ENCODE measurements at places on chromosomes 1 and 21. TPM values are rescaled to one million over a fixed set of nuclear protein-coding genes. Genes with fewer than 3 reads are reported as not detected.

- no peak for DNase-seq
Observed at GRCh38 chr1:107378426-107378825, 237.6 kb downstream of the NTNG1 start.

- no peak for DNase-seq
Observed at GRCh38 chr1:99756598-99756997, 9.8 kb downstream of the FRRS1 start.

DNA sequence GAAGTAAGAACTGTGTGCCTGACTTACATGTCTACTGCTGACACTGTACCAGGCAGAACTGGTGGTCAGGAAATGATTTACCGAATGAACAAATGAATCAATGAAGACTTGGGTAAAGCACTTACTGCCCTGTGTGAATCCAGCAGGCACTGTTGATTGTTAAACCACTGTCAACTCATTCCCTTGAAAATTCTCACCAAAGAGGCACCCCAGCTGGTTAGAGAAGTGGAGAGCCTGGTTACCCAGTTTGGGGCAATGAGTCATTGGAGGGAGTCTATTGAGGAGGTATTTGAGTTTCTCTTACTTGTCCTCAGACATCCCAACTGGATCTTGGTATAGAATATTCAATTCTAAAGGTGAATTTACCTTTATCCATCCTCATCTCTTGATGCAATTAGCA is 34.2 kb downstream of the JUN start:
- DNase-seq, result no peak

DNA sequence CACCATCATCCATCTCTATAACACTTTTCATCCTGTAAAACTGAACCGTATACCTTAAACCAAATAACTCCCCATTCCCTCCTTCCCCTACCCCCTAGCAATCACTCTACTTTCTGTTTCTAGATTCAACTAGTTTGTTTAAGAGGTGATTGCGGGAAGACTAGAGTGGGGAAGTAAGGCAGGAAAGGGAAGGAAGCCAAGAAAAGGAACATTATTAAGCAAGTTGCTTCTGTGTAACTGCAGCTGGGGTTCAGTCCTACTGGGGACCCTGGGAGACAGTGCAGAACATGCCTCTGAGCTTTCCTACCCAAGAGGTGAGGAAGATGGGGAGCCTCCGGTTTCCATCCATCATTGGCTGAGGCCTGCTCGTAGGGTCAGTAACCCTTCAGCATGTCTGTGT is 28.9 kb upstream of the H3-3A start:
- DNase-seq, result no peak

GRCh38 chr1:103129255-103129654 is 20.9 kb upstream of the COL11A1 start:
- DNase-seq, result no peak

- DNase-seq, result no peak
Observed at GRCh38 chr1:212752252-212752933, 39.2 kb downstream of the NSL1 start.

DNA sequence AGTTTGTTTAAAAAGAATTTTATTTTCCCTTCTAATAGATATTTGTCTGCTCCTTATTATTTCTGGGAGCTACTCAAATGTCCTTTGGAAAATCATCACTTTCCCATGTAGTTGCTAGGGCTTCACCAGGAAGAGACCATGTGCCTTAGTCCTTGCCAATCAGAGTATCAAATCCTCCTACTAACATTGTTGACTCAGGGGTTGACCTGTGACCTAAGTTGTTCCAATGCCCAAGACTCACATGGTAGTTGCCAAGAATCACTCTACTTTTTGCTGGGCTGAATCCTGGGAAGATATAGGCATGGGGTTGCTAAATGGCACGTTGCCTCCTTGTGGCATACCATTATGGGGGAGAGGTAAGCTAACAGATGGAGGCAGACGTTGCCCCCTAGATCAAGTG is 58.2 kb upstream of the FOXD3 start:
- no peak for DNase-seq

DNA sequence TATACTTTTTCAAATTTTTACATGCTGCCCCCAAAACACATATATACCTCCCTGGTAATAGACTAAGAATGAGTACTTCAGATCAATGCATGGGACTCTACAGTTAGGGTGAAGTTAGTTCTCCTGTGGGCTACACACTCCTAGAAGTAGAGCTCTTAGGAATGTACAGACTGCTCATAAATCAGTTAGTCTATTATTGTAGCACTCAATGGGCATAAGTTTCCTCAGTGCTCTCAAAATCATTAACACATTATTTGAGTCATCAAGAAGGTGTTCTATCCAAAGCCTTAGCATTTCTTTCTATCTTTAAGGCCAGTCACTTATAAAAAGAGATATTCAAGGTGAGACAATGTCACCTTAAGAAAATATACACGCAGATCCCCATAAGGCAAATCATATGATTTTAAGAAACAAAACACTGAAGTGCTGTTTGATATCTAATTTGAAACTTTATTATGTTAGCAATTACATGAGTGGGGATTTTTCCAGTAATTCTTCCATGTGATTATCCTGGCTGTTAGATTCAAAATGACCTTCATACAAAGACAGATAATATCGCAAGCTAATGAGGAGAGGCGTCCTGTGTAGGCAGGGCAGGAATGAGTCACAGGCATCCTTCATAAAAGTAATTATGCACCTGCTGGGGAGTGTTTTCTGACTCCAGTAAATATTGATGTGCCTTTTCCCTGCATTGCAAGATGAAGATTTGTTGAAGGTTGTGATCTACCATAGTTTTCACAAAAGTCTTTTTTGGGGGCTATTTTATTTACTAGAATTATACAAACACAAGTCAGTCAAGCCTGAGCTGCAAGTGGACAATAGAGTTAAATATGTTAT is 167.2 kb upstream of the ATP1B1 start:
- no peak for DNase-seq

- DNase-seq, result no peak
Observed at GRCh38 chr1:198908995-198909394, 270.2 kb downstream of the PTPRC start.

DNA sequence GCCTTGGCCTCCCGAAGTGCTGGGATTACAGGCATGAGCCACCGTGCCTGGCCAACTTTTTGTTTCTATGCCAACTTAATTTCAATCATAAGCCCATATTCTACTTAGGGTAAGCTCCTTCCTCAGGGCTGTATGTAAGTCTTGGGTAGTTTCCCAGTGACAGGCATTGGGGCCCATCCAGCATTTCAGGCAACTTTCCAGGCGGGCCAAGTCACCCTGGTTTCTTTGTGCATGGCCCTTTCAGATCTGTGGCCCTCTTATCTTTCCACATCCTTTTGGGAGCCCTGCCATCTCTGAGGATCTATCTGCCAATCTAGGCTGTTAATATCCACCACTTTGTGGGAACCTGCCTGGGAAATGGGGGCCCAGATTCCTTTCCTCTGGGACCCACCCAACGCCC is 58.7 kb downstream of the TNN start:
- no peak for DNase-seq

DNA sequence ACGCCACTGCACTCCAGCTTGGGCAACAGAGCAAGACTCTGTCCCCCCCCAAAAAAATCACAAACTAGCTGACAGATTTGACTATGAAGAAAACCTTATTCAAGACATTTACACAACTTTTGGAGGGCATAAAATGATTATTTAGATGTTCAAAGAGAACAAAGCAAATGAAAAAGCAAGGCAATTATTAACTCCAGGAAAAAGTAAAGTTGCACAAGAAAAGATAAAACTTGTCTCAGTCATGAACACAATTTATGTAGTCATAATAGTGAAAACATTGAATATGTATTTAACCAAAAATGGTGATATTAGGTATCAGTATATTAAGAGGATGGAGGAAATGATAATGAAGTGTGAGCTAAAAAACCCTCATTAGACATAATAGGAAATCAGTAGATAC is 11.9 kb upstream of the TARDBP start:
- DNase-seq, result no peak

- no peak for DNase-seq
Observed at GRCh38 chr1:65959896-65960567, 167.3 kb downstream of the PDE4B start.

GRCh38 chr1:28646040-28646439 is 2.4 kb upstream of the RNU11 start:
- no peak for DNase-seq

- DNase-seq, result no peak
Observed at GRCh38 chr1:68620571-68620970, 123.7 kb upstream of the DEPDC1 start.

GRCh38 chr1:206873603-206874188 is 8.3 kb downstream of the IL20 start:
- DNase-seq, result no peak

- DNase-seq, result no peak
Observed at GRCh38 chr1:201172999-201173610, 17.5 kb upstream of the IGFN1 start.

GRCh38 chr1:230737622-230738262 is 9.4 kb upstream of the CAPN9 start:
- DNase-seq, result no peak

DNA sequence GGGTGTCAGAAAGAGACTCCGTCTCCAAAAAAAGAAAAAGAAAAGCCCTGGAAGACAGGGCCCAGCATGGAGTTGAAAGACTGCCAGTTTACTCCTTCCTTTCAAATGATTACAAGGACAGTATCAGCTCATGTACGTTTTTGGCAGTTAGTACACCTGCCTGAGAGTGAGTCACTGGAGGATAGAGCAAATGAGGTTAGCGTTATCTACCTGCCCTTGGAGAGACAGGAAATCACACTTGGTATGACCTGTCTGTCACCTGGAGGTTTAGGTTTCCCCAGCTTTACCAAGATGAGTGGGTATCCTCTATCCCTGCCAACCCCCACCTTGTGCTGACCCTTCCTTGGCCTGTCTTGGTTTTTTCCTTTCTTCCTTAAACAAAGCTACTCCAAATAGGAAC is 96.8 kb upstream of the BMP8A start:
- no peak for DNase-seq

DNA sequence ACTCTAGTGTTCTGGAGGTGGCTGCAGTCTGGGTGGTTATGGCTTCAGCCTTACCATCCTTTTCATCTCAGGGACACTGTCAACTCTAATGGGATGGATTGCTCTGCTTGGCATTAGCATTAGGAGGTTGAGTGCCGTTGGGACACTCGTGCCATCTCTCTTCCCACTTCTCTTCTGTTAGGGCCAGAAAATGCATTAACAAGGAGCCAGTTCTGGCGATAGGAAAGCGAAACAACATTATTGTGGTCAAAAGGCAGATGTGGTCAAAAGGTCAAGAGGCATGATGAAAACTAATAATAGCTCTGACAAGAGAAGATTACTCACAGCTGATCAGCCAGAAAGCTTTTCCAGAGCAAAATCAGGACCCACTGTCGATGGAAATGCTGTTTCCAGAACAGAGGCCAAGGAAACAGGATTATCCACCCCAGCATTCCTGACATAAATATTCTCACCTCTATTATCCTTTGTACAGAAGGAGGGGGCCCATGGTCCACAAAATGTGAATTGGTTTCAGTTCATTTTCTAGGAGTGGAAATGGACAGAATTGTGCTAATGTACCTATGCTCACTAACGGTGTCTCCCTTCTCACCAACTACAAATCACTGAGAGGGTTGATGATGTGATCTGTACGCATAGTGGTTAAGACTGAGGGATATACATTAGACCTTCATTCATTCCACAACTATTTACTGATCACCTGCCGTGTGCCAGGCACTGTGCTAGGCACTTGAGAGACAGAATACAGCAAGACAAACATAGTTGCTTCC is 72.0 kb downstream of the ST6GALNAC5 start:
- no peak for DNase-seq

DNA sequence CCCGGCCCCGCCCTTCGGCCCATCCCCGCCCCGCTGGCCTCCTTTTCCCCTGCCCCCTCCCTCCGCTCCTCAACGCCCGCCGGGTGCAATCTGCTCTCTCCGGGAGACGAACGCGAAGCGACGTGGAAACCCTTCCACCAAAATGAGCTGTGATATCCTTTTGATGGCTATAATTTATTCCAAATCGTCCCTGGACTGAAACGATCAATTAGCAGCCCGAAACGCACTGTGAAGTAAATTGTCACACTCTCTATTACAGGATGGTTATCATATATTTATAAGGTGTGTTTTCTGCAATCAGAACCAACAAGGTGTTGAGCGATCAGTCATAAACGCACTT is 134.6 kb upstream of the BARHL2 start:
- DNase-seq, result no peak

DNA sequence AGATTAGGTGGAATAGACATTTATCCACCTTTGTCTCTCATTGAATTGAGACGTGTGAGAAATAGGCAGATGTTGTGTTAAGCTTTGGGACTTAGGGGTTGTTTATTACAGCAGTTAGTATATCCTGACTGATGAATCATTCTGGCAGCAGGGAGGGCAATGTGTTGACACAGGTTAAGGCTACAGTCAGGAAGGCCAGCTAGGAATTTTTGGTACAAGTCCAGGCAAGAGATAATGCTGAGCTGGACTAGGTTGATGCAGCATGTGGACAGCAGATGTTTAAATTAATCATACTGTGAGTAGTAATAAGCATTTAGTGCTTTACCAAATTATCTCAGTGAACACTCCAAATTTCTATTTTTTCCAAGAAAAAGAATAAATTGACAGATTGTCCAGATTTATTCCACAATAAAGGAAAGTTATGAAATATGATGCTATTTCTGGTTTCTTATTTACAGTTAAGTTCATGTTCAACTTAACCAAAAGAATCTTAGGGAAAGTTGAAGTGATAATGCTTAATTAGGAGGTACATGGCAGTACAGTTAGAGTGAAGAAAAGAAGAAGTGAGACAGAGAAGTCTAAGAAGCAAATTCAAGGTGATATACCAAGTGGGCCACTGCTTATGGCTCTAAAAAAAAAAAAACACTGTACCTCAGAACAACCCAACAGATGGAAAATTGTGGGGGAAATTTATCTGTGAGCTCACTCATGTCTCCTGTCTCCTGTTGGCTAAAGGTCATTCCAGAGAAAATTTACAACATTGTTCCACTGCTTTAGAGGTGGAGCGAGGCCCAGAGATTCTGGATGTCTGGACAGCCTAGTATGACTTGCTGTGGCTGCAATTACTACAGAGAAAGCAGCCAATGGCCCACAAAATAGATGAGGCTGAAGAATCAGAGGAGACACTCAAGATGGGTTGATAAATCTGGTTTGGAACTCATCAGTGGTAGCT is 102.7 kb upstream of the C21orf91 start:
- DNase-seq, result no peak

DNA sequence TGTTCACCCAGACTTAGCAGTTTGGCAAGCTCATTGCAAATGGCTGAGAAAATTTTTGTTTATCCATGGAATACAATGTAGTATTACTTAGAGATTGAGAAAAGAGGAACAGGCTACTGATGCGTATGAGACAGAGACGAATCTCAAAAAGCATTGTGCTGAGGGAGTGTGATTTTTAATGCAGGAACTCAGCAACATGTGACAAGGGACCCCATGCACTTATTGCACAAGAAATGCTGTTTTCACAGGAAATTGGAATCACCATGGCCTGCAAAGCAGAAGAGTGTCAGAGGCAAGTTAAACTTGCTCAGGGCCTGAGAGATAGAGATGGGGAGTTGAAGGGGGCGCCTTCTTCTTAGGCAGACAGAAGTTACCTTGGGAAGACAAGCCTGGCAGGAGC is 32.6 kb upstream of the TLR5 start:
- no peak for DNase-seq

Gene KCNJ9
- not detected for total RNA-seq

Gene FAM177B
- total RNA-seq, result not detected

Gene LRRC53
- not detected for total RNA-seq

Gene MEX3A
- 11.6 TPM for total RNA-seq

Gene S100A16
- total RNA-seq, result 906 TPM

Gene OR2T35
- not detected for total RNA-seq

Gene LRRIQ3
- total RNA-seq, result 0.10 TPM

Gene NFIA
- 18.4 TPM for total RNA-seq

Gene GCSAML
- not detected for total RNA-seq

Gene SERINC2
- 38.4 TPM for total RNA-seq

Gene AKR7A3
- 0.88 TPM for total RNA-seq

Gene LCA5L
- total RNA-seq, result 0.53 TPM

Gene CFAP57
- 0.29 TPM for total RNA-seq

Gene MAP3K21
- total RNA-seq, result 0.53 TPM

Measured in glomerular endothelial cell (primary cell).